ENCODE measurements at places on chromosomes 3 and 15. TPM values are rescaled to one million over a fixed set of nuclear protein-coding genes. Genes with fewer than 3 reads are reported as not detected.

RBM5 gene
- total RNA-seq = 28.7 TPM

ARNT2 gene
- 16.5 TPM for total RNA-seq

SLC51B gene
- total RNA-seq = 13.6 TPM

KLHL40 gene
- total RNA-seq = not detected

SLC24A5 gene
- not detected for total RNA-seq

CLRN1 gene
- total RNA-seq = not detected

SEMA5B gene
- total RNA-seq = 0.31 TPM

SOX14 gene
- total RNA-seq = not detected

TM4SF4 gene
- total RNA-seq = 30.7 TPM

GOLGA6A gene
- 0.09 TPM for total RNA-seq

C3orf80 gene
- total RNA-seq = 0.92 TPM

PARP9 gene
- 5.5 TPM for total RNA-seq

CPNE4 gene
- 5.7 TPM for total RNA-seq

KATNBL1 gene
- 25.3 TPM for total RNA-seq

GLDN gene
- 0.08 TPM for total RNA-seq

AP3B2 gene
- total RNA-seq = 0.68 TPM

P2RY14 gene
- not detected for total RNA-seq

ROPN1B gene
- total RNA-seq = not detected

COPS2 gene
- total RNA-seq = 98.2 TPM

MUSTN1 gene
- 0.21 TPM for total RNA-seq

ADAMTS7 gene
- total RNA-seq = 8.5 TPM

FANCD2OS gene
- total RNA-seq = not detected

PAQR9 gene
- 1.8 TPM for total RNA-seq

TMC3 gene
- total RNA-seq = not detected

SPINT1 gene
- 0.73 TPM for total RNA-seq

P2RY1 gene
- total RNA-seq = 0.49 TPM

ALS2CL gene
- 7.0 TPM for total RNA-seq

PARP3 gene
- 8.8 TPM for total RNA-seq

HRG gene
- not detected for total RNA-seq

POTEB3 gene
- total RNA-seq = not detected

SCG3 gene
- total RNA-seq = not detected

SMCO1 gene
- not detected for total RNA-seq

CKMT1A gene
- total RNA-seq = 3.3 TPM

CELSR3 gene
- total RNA-seq = 4.6 TPM

NEK11 gene
- total RNA-seq = 4.2 TPM

SLC22A14 gene
- 0.05 TPM for total RNA-seq

RTP3 gene
- total RNA-seq = not detected

TUSC7 gene
- total RNA-seq = not detected

CLDN18 gene
- not detected for total RNA-seq

ZBTB20 gene
- 1.1 TPM for total RNA-seq

Data from A549 treated with AZD2906 at 1 μM for 4 hours (cell line).